ENCODE measurements at places on chromosomes 13 and 19.

GRCh38 chr13:75170311-75170710 lies 311.7 kb downstream of the TBC1D4 start:
- DNase-seq: no peak

DNA sequence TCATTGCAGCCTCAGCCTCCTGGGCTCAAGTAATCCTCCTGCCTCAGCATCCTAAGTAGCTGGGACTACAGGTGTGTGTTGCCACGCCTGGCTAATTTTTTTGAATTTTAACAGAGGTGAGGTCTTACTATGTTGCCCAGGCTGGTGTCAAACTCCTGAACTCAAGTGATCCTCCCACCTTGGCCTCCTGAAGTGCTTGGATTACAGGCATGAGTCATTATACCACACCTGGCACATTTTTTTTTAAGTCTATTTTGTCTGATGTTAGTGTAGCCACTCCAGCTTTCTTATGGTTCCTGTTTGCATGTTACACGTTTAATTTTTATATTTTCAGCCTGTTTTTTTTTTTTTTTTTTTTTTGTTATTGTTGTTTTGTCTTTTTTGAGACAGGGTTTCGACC lies 24.8 kb downstream of the KDM4B start:
- no peak for DNase-seq

- no peak for DNase-seq
Measured at GRCh38 chr13:110475117-110475516, 86.4 kb downstream of the RAB20 start.

- DNase-seq: peak; percentile 7
Measured at GRCh38 chr13:89514534-89515312, 1832.8 kb upstream of the MIR17HG start.

GRCh38 chr13:95233026-95233635 lies 68.1 kb downstream of the ABCC4 start:
- DNase-seq: no peak

DNA sequence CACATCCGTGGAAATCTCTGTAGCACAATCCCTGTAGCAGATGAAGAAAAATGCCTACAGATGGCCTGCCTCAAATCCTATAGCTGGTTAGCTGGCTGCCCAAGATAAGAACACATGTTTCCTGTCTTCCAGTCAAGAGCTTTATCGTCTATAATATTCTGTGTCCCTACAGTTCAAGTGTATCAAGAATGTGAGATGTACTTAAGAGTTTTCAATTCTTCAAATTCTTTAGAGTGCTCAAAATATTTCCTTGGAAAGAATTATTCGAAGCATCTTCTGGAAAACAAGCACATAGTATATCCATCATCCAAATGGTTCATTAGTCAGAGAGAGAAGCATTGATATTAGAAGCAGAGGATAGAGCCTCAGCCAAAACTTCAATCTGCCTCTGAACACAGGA lies 239.8 kb downstream of the COG6 start:
- DNase-seq: peak; percentile 11

- DNase-seq: no peak
Measured at GRCh38 chr19:3995607-3996006, 10.3 kb upstream of the EEF2 start.

DNA sequence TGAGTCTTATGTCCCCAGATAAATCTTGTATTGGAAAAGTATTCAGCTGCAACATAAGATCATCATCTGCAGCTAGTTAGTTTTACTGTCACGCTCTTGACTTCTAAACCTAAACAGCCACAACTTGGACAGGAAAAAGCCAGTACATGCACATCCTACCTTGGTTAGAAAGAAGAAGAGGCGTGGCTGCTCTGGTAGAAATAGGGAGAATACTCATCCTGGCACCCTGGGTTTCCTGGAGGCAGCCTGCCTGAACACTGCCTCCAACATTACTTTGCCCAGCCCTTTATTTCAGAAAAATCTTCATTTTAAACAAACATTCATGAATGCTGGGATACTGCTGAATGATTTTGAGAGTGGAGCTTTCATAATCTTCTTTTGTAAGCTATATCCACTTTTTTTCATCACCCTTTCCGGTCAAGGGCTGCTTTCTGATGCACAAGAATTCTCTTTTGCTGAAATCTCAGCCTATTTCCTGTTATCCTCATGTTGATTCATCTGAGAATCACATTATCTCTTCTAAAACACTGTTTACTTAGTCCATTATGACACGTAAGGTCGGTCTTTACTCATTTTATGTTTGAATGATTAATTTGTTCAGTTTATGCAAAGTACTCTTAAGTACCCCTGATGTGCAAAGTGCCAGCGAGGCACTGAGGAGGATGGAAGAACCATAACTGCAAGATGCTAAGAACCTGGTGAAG lies 55.2 kb downstream of the STARD13 start:
- peak; percentile 35 for DNase-seq

- DNase-seq: peak; percentile 7
Measured at GRCh38 chr19:6639439-6639838, 30.5 kb downstream of the TNFSF14 start.

- no peak for DNase-seq
Measured at GRCh38 chr19:13211426-13212308, 61.5 kb downstream of the IER2 start.

- DNase-seq: no peak
Measured at GRCh38 chr19:38219221-38219620, 4.8 kb downstream of the DPF1 start.

DNA sequence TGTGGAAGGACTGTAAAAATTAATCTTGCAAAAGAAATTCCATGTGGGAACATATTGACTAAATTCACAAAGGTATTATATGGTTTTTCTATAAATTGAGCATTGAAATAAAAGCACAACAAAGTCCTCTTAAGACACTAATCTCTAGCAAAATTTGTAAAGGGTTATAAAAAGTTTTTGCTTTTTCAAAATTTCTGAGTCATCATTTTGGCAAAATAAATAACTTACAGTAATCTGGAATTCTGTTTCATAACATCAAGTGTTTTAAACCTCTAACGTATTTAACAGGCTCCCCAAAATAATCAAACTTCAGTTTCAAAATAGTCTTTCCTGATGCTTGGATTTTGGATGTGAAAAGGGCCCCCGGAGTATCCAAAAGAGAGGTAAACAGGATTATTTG lies 26.0 kb downstream of the MED4 start:
- DNase-seq: no peak

DNA sequence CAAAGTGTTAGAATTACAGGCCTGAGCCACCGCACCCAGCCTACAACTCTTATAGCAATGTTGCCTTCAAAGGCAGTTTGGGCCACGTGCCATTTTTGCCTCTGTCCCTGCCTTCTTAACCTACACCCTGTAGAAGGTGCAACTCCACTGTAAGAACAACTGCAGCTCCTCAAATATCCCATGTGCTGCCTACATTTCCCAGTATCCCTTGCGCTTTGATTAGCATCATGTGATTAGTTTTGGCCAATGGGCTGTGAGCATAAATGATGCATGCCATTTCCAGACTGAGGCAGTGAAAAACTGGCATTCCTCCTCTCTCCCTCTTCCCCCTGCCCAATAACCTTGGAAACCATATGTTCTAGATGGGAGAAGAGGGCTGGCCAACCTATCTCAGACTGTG lies 75.2 kb upstream of the MRI1 start:
- peak; percentile 45 for DNase-seq

GRCh38 chr13:27267596-27267995 lies 3.0 kb upstream of the RASL11A start:
- DNase-seq: no peak

DNA sequence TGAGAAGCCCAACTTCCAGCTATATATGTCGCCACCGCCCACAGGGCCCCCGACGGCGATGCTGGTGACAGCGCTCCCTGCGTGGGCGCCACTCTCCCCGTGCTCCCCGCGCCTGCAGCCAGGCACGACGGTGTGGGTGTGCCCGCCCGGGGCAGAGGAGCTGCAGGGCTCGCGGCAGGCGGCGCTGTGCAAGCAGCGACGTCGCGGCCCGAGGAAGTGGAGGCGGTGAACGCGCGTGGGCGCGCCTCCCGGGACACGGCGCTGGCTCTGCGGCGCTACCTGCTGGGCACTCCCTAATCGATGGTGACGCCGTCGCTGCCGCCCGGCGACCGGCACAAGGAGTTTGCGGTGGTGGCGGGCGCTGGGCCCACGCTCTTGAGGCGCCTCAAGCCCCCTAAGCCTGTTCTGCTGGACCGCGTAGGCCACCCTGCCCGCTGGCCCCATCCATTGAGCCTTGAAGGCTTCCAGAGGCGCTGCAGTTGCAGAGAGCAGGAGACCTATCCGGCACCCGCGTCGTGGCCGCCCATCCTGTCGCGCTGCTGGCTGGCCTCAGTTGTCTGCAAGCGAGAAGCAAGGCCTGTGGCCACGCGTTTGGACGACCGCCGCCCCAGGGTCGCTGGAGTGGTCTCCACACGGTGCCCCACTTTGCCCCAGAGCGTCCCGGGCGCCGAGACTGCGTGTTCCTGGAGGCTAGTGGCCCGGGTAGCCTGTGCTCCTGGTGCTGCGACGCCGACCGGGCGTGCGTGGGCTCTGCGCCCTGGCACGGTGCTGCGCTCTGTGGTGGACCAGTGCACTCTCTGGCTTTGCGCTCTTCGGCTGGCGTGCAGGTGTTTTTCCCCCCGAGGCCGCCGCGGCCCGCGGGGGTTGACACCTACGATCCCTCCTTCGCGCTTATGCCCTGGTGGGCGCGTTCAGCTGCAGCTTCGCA lies 23.1 kb downstream of the LRFN3 start:
- DNase-seq: peak; percentile 75

DNA sequence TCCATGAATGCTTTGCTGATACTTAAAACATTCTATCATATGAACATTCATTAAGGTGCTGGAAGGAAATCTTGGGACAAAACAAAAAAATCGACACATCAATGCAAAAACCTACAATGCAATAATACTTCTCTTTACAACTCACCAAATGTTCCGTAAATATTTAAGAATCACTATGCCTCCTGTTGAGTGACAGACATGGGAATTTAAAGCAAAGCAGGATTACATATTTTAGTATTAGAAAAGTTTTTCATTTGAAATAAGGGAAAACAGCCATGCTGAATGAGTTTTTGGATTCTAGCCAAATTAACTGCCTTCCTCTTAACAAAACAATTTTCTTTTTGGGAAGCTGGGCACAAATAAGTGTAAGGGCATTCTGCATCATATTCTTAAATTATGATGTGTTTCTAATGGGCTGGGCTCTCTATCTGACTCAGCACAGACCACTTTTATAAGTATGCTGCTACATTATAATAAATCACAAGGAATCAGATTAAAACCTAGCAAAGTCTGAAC lies 93.7 kb downstream of the RBM26 start:
- DNase-seq: no peak

- no peak for DNase-seq
Measured at GRCh38 chr19:17109962-17110598, 34.5 kb downstream of the MYO9B start.

DNA sequence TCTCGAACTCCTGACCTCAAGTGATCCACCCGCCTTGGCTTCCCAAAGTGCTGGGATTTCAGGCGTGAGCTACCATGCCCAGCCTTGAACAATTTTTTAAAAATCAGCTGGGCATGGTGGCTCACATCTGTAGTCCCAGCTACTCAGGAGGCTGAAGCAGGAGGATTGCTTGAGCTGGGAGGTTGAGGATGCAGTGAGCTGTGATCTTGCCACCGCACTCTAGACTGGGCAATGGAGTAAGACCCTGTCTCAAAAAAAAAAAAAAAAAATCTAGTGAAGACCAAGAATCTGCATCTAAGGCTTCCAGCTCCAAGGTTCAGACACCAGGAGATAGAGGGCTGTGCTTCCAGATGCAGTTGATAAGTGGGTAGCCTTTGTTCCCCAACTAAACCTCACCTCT lies 17.1 kb downstream of the DNASE2 start:
- DNase-seq: no peak

- DNase-seq: no peak
Measured at GRCh38 chr19:37692956-37693620, 26.5 kb downstream of the ZNF607 start.

GRCh38 chr13:26220575-26220974 lies 1.5 kb downstream of the RNF6 start:
- no peak for DNase-seq

DNA sequence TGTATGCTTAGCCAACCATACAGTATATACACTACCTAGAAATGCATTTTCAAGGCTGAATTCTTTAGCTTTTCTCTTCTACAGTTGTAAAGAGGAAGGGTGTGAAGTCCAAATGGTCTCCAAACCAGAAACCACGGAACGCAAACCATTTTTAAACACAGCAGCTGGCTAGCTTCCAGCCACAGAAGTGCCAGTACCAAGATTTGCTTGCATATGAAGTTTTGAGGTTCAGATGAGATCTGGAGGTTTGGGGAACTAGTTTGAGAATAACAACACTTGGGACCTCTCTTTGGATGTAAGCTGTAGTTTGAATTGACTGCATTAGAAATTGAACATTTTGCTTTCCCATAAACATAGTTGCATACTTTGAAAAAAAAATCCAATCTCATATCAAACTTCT lies 1243.5 kb downstream of the EFNB2 start:
- DNase-seq: no peak

DNA sequence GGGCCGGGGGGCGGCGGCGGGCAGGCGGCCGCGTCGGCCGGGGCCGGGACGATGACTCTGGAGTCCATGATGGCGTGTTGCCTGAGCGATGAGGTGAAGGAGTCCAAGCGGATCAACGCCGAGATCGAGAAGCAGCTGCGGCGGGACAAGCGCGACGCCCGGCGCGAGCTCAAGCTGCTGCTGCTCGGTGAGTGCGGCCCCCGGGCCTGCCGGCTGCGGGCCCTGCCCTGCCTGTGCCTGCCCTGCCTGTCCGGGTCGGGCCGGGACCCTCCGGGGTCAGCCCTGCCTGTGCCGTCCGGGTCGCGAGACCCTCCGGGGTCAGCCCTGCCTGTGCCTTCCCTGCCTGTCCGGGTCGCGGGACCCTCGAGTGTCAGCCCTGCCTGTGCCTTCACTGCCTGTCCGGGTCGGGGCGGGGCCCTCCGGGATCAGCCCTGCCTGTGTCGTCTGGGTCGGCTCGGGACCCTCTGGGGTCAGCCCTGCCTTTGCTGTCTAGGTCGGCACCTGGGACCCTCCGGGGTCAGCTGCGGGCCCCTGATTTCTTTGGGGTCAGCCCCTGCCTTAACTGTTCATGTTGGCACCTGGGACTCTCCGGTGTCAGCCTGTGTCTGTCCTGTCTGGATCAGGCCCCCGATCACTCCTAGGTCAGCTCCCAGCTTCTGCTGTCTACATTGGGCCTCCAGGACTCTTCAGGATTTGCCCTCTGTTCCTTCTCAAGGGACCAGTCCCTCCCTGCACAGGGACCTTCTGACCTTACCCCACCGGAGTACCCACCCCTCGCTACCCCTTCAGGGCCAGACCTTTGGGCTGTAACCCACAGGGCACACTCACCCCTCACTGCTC lies 659 bp downstream of the GNA11 start:
- no peak for DNase-seq

DNA sequence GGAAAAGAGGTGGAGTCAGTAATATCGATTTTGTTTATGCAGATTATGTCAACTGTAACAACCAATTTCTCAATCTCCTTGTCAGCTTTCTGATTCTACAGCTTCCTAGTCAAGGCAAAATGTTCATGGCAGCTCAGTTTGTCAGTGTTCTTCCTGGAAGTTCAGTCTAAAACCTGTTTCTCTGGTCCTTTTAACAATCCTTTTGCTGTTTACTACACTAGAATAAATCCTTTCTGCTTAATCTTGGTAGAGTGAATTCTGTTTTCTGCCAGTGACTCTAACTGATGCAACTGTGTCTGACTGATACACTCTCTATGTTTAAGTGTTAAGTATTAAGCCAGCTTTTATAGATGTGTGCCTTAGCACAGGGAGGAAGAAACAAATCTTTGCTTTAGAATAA lies 516.9 kb upstream of the KLF12 start:
- no peak for DNase-seq

- no peak for DNase-seq
Measured at GRCh38 chr13:83297586-83298290, 584.5 kb downstream of the SLITRK1 start.

GRCh38 chr19:39937787-39938186 lies 3.4 kb upstream of the FCGBP start:
- no peak for DNase-seq
